ENCODE measurements at places on chromosomes 1 and 21.

DNA sequence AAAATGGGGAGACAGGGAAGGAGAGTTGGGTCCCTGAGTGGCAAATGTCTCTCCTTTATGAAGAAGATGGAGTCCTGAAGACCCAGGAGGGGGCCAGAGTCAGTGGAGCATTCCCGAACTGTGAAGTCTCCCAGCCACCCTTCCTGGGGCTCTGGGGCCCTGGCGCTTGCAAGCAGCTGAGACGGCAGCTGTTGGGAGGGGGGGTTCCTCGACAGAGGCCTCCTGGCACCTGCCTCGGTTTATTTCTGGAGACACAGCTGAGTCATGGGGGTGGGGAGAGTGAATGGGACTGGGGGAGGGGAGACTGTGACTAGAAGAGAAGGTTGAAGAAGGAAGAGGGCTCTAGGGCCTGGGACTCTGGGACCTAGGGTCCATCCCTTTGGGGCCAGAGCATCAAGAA lies 14.0 kb downstream of the NES start:
- no peak for DNase-seq

DNA sequence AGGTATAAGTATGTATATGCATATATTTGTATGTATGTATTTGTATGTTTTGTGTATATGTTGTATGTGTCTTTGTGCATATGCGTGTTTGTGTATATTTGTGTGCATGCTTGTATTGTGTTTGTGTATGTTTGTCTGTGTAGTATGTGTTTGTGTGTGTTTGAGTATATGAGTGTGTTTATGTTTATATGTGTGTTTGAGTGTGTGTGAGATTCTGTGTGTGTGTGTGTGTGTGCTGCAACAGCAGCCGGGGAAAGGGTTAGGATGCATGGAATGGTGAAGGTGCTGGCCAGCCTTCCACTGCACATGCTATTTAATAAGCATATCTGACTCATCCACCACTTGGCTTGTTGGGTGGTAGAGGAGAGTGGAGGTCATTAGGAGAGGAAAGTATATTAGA lies 46.6 kb upstream of the RAB4A start:
- no peak for DNase-seq

DNA sequence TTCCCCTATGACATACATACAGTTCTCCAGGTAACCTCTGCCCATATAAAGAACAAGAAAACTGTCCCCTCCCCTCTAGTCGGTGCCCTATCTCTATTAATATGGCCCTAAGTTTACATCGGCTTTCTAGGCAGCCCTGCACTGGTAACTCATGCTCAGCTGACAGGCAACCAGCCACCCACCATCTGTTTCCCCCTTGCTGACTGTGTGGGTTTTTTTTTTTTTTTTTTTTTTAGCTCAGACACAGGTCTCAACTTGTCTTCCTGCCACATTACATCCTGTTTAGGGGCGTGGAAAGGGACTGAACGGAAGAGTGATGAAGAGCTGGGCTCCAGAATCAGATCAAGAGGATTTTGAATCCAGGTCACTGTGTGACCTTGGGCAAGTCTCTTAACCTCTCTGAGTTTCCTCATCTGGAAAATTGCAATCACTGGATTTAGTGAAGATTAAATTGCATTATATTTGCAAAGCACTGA lies 14.0 kb downstream of the LAPTM5 start:
- DNase-seq: peak; percentile 89

DNA sequence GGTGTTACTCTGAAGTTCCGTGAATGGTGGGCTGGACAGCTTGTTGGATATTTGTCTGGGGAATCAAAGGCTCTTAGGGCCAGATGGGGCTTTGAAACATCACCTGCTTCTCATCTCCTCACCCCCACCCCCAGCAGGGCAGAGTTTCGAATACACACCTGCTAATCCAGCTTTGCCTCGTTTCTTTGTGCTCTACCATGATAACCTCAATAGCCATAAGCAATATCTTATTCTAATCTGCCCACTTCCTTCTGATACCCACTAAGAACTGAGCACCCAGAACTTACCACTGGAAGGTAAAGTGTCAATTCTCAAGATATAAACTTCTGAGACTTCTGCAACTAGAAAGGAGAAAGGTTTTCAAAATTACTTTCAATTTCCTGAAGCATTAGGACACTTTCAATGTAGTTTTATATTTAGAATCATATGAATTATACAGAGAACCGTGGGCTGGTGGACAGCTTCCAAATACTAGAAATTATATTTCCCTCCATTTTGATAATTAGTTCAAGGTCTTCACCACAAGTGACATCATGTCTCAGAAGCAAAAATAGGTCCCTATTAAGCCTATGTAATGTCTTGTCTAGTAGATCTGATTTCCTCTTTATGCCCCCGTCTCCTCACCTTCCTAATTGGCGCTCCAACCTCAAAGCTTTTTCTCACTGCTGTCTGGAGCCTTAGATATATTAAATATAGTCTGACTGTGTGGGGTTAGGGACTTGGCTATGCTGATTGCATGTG lies 64.4 kb upstream of the NEK2 start:
- no peak for DNase-seq

DNA sequence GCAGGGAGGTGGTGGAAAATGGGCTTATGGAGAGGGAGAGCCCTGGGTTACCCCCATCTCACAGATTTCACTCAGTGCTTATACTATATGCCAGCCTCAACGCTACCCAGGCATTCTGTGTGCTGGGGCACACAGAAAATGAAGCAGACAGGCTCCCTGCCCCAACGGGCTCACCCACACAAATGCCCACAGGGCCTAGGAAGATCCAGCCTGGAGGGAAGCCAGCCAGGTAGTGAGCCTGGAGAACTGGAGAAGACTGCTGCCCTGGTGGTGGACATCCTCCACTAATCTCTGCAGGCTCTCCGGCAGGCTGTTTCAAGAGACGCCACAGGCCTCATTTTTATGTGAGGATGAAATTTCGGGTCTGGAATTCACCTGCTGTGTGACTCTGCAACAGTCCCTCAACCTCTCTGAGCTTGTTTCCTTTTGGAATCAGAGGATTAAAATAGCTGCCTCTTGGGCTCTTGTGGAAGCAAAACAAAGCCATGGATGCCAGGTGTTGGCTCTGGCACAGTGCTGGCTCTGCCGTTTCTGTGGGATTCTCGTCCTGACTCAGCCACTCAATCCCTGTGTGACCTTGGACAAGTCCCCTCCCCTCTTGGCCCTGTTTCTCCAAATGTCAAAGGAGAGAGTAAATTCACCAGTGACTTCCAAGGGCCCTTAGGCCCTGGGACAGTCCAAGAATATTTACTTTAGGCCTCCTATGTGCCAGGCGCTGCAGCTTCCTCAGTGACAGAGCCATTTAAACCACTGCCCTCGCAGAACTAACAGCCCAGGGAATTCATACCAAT lies 3.6 kb downstream of the PAQR7 start:
- no peak for DNase-seq

GRCh38 chr1:208250613-208251012 lies 6.4 kb upstream of the PLXNA2 start:
- DNase-seq: no peak

DNA sequence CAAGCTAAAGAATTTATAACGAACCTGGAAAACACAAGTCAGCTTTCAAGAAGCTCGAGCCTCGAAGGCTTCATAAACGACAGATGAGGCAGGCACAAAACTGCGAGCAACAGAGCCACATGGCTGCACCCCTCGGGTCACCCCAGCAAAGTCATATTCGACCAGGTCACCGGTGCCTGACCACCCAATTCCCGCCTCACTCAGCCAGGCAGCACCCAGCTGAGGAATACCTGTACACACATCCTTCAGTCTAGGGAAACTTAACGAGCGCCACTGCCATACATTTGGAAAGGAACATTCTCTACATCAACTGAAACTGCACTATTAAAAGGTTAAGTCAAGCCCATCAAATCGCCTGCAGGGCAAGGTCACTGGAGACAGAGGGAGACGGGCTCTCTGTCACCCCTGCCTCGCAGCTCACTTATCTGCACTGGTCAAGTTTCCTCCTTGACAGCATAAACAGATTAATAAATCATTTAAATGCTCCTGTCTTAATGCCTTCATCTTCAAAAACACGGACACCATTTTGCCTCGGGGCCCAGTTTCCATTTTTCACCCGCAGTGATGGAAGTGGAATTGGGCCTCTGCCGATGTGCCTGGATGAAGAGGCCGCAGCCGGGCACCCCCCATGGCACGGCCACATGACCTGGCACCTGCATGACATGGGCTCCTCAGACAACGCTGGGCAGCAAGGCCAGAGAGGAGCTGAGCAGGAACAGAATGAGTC lies 20.6 kb downstream of the NPHP4 start:
- no peak for DNase-seq

DNA sequence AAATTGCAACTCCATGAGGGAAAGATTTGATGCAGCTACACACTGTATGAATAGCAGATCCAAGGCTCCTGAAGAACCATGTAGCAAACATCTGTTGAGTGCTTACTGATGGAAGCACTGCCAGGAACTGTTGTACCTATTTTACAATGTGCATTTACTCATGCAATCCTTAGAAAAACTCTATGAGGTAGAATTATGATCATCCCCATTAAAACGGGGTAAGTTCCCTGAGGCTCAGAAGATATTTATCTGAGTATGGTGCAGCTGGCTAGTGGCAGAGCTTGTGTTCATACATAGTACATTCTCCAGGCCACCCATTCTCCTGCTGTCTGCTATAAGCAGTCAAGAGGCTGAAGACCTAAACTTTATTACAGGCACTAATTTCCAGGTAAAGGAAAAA lies 54.4 kb upstream of the C8B start:
- no peak for DNase-seq

DNA sequence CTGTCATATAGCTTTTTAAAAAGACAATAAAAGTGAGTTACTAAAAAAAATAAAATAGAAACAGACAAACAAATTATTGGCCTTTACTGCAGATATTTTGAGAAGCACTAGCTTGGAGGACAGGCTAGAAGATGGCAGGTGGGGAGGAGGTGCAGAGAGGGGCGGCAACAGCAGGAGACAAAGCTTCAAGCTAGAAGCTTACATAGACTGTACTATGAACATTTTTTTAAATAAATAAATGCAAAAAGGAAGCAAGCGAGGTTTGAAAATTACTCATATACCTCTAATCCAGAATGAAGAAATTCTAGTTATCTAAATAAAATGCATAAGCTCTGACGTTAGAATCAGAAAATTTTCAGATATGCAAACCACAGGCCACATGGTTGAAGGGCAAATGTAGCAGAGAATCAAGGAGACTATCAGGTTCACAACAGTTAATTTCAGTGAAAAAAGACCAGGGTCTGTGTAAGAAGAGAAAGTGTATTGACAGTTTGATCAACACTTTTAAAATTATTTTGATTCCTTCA lies 54.9 kb downstream of the NRIP1 start:
- no peak for DNase-seq

- DNase-seq: no peak
Measured at GRCh38 chr1:117104986-117105385, 16.6 kb downstream of the TRIM45 start.

DNA sequence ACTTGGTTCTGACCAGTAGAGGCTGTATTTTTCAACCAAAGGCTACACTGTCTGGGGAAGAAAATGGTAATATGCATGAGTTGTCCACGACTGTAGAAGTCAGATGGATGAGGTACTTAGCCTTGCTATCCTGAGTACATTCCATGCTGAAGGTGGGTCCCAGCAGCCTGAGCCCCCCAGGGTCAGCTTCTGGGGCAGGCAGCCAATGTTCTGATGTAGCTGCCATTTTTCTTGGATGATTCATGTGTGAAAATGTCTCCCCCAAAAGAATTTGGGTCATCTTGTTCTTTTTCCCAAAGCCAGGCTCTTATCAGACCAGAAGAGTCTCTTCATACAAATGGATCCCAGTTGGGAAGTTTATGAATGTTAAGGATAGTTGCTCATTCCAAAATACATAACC lies 172.2 kb upstream of the UBE2U start:
- no peak for DNase-seq

GRCh38 chr1:162177126-162177525 lies 107.6 kb downstream of the NOS1AP start:
- DNase-seq: no peak

GRCh38 chr1:234683861-234684632 lies 74.1 kb upstream of the IRF2BP2 start:
- DNase-seq: no peak

DNA sequence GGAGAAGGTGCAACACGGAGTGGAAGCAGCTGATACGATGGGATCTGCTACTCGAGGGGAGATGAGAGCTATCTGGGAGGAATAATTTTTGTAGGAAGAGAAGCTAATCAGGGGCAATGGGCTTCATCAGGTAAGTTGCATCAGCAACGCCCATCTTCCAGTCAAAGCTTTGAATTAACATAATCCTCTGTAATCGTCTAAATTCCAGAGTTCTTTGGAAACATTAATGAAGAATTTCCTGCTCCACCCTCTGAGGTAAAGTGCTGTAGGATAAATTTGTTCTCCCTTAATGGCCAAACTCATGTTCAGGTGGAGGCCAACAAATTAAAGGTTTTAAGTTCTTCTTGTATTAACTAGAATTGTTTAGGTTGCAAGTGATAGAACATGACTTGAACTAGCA lies 94.0 kb upstream of the KAZN start:
- DNase-seq: no peak

DNA sequence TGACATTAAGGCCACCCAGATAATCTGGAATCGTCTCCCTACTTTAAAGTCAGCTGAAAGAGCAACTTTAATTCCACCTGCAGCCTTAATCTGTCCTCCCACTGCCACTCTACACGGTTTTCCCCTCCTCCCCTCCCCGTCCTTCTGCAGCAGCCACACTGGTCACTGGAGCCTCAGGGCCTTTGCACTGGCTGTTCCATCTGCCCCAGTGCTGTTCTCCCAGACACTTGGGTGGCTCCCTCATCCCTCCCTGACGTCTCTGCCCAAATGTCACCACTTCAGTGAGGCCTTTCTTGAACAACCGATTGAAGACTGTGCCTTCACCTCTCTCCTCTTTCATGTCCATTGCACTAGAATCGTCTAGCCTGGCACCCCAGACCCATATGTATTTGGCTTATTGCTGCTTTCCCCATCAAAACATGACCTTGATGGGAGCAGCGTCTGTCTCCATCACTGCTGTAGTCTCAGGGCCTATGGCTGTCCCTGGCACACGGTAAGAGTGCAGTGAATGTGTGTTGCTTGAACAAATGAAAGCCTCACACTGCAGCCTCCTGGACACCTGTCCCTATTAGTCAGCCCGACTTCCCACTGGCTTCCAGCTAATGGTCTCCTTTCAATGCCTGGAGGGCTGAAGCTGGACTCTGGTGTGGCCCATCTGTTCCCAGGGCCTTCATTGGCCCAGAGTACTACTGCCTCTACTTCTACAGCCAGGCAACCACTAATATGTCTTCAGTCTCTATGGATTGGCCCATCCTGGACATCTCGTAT lies 10.6 kb upstream of the PRDM16 start:
- DNase-seq: no peak

- no peak for DNase-seq
Measured at GRCh38 chr1:4616831-4617465, 37.5 kb upstream of the AJAP1 start.

DNA sequence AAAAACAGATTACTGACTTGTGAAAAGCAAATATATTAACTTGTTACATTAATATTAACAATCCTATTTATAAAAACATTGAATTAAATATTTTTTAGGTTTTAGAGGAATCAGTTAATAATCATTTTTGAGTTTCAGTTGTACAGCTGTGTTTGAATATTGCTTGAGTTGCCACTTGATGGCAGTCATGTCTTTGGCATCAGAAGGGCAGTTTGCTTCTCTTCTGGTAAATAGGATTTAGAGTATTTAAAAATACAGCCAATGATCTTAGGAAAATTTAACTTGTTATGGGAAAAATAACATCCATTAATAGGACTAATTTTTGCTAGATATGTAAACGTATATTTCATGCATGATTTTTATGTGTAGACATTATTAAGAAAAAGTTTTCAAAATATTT lies 234.1 kb downstream of the NCAM2 start:
- DNase-seq: peak; percentile 50
